Esophagus muscularis mucosa (tissue), 4 donors: ENCODE measurements at places on chromosomes 16 and 17.

- no peak for DNase-seq
Measured at GRCh38 chr16:21654466-21654865, 2.1 kb upstream of the IGSF6 start.

DNA sequence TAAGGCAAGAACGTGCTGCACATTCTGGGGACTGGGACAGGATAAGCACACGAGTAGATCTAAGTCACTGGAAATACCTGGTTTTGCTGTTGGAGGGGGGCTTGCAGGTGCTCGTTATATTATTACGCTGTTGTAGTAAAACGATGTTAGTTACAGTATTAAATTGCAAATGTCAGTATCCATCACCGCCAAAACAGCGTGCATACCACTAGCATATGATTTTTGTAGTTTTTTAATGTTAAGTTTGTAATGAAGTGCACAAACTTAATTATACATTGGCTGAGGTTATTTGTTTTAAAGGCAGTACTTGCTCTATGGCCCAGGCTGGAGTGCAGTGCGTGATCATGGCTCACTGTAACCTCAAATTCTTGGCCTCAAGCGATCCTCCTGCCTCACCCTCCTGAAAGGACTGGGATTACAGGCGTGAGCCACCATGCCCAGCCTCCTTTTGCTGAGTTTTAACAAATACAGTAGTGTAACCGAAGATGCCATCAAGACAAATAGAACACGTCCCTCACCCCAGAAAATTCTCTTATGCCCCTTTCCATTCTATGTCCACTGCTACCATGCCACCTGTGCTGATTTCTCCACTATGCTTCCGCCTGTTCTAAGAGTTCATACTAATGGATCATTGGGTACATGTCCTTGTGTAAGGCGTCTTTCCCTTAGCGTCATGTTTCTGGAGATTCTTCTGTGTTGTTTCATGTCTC lies 20.7 kb upstream of the CSNK1D start:
- DNase-seq, result no peak

DNA sequence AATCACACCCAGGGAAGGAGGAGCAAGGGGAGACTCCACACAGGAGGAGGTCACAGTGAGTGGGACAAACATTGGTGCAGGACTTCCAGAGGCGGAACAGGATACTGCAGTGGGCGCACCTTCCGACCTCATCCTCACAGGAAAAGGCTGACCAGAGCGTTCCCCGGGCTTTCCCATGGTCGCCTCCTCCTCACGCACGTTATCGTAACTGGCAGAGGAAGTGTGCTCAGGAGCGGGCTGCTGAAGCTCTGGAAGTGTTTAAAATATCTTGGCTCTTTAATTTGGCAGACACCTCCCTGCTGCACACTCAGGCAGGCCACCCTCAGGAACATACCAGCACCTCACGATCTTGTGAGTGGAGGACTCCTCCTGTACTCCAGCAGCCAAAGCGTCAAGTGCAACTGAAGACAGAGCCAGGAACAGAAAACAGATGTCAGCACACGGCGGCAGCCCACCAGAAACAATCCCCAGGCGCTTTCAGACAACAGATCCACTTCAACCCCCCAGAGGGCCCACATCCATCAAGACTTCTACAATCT lies 17.5 kb downstream of the FANCA start:
- DNase-seq, result no peak

- no peak for DNase-seq
Measured at GRCh38 chr16:50657241-50657640, 23.9 kb downstream of the SNX20 start.

DNA sequence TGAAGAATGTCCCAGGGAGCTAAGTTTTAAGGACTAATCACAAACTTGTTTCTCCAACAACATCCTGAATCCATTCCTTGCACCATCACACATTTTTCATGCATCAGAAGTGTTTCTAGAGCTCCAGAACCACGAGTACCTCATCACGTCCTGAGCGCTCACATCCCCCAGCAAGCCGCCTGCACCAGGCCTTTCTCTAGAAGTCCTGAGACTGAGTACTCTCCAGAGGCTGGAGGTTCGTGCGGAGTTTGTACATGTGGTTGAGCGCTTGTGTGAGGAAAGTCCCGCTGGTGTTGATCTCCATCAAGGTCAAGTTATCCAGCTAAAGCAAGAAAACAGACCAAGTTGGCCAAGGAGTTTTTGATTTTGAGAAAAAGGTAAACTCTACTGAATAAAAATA lies 10.7 kb downstream of the GINS2 start:
- DNase-seq, result no peak

GRCh38 chr16:9791556-9791955 lies 390.7 kb downstream of the GRIN2A start:
- DNase-seq, result no peak

GRCh38 chr17:47872651-47873161 lies 21.7 kb upstream of the SP6 start:
- no peak for DNase-seq
